ENCODE measurements at places on chromosomes 16 and 17.

DNA sequence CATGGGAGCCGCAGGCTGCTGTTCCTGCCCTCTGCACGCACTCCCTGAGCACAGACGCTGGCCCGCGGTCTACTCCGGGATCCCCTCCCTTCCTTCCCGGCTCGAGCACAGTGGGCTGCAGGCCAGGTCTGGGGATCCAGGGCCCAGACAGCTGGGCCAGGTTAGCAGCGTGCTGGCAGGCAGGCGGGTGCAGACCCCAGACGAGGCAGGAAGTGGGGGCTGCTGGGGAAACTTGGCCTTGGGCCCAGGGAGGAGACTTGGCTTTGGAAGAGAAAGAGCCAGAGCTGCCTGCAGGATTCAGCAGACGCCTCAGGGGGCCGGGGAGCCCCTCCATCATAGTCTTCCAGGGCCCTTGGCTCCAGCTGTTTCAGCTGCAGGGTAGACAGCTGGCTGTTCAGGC lies 30.2 kb upstream of the ABCC3 start:
- DNase-seq = no peak

DNA sequence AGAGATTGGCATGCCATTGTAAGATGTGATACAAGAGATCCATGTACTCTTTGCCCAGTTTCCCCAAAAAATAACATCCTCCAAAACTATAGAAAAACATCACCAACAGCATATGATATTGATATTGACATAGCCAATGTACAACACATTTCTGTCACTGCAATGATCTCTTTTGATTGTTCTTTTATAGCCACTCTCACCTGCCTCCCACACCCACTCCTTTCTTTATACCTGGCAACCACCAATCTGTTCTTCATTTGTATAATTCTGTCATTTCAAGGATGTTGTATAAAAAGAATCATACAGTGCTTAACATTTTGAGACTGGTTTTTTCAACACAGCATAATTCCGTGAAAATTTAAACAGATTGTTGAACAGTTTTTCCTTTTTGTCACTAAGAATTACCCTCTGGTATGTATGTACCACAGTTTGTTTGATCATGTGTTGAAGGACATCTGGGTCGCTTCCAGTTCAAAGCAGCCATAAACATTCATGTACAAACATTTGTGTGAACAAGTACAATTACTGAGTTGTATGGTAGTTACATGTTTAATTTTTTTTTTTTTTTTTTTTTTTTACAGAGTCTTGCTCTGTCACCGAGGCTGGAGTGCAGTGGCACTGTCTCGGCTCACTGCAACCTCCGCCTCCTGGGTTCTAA lies 9.9 kb downstream of the KRTAP9-1 start:
- DNase-seq = no peak

DNA sequence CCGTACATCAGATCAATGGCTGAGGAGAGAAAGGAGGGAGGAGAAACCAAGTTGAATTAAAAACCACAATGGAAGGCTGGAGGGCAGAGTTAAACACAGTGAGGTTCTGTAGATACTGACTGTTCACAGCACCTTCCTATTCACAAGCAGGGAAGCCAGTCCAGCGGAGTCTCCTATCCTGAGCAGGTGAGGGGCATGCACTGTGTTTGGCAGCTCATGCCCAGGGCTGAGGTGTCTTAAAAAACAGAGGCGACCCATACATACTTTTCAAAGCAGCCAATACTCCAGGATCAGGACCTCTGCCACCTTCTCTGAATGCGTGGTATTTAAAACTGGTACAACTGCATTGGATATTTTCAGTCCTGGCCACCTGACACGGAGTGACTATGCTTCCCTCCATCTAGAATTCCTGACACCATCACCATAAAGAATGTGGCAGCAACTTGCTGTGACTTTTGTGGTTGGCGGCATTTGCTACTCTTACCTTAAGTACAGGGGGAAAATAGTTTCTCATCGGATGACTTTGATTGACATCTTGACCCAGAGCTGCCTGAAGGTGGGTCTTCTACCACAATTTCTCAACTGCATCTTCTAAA lies 21.5 kb downstream of the USP22 start:
- DNase-seq = no peak

DNA sequence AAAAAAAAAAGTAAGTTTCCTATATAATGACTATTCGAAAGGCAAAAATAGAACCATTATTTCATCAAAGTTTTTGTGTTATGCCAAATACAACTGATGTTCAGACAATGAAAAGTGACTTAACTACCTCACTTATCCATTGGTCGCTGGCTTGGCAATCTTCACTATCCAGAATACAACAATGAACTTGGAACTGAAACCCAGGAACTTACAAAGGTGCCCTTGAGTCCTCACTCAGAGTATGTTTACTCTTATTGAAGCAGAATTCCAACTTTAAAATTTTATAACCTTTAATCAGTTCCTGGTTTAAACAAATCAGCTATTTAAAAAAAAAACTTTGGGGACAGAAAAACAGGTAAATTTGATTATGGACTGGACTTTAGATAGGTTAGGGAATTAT lies 34.1 kb downstream of the HELZ start:
- no peak for DNase-seq

- no peak for DNase-seq
Observed at GRCh38 chr17:42001729-42002128, 15.5 kb downstream of the DNAJC7 start.

- DNase-seq = no peak
Observed at GRCh38 chr16:73891129-73891542, 405.5 kb upstream of the PSMD7 start.

- no peak for DNase-seq
Observed at GRCh38 chr16:10100829-10101228, 81.4 kb downstream of the GRIN2A start.

GRCh38 chr16:2500918-2501750 lies 12.6 kb upstream of the ATP6V0C start:
- DNase-seq = peak; percentile 66

- no peak for DNase-seq
Observed at GRCh38 chr16:149024-149660, 3.3 kb upstream of the HBZ start.

DNA sequence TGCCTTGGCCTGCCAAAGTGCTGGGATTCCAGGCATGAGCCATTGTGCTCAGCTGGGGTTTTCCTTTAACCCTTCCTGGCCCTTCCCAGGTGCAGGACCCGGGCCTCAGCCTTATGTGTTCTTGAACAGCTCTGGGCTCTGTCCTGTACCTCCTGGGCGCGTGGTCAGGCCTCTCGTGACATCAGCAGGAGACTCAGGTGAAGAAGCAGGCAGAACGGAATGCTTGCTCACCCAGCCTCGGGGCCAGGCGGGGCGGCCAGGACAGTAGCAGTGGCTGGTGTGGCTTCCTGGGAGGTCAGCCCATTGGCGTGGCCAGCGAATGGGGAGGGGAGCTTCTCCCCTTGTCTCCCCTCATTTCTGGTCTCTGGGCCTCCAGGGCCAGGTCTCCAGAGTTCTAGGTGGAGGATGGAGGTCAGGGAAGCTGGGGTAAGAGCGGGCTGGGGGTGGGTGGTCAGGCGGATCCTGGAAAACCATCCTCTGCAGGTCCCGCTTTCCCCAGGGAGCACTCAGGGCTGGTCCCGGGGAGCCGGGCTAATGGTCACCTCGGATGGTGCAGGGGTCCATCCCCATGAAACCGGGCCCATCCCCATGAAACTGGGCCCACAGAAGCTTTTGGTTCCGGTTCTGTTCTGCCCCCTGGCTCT lies 281.5 kb downstream of the SEC14L1 start:
- no peak for DNase-seq

DNA sequence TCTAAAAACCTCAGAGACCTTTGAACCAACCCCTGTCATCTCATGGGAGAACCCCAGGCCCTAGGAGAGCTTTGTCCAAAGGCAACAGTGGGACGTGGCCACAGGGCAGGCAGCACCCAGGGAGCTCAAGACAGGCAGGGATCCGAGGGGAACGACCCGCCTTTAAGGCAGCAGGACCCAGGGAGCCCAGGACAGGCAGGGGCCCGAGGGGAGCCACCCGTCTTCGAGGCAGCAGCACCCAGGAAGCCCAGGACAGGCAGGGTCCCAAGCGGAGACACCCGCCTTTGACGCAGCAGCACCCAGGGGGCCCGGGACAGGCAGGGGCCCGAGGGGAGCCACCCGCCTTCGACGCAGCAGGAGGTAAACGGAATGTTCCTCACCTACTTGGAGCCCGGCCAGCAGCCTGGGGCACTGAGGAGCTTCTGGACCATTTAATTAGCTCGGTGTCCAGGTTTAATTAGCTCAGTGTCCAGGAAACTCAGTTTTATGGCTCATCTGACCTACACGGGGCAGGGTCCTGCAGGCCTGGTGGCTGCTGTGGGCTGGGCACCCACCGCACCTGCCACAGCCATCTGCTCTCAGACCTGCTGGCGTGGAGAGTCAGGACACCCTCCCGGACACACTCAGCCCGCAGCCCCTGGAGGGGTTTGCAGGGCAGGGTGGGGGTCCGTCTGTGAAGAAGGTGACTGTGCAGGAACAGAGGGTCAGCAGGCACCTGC lies 24.4 kb downstream of the PIEZO1 start:
- DNase-seq = no peak

DNA sequence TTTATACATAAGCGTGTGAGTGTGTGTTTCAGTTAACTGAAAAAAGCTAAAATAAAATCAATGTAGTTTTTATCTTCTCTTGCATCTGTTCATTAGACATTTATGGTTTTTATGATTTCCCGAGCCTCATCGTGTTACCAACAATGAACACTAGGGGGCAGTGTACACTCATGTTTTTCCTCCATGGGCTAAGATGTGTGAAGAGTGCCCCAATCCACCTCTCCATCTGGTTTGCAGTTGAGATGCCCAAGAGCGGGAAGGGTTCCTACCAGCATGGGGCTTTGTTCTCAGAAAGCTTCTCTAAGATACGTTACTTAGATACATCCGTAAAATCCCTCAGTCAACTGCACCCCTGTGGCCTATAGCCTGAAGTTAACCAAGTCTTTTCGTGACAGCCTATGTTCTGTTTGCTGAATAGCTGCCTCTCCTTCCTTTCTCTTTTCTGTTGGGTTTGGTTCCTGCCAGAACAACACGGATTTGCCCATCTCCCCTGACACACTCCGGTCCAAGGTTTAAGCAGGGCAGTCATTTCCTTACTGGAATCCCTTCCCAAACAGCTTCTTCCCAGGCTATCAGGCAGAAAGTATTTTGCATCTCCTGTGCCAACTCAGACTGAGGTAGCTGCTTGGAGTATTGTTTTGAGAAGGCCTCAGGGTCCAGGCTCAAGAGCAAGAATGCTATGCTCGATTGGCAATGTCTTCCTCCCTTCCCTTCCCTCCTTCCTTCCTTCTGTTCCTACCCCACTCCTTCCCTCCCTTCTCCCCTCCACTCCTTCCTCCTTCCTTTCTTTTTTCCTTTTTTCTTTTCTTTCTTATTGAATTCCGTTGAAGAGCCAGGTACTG lies 12.9 kb upstream of the ELAC2 start:
- DNase-seq = peak; percentile 5

GRCh38 chr17:38898291-38898679 lies 27.1 kb upstream of the LASP1NB start:
- DNase-seq = no peak

GRCh38 chr17:336110-337021 lies 16.2 kb downstream of the RPH3AL start:
- no peak for DNase-seq

DNA sequence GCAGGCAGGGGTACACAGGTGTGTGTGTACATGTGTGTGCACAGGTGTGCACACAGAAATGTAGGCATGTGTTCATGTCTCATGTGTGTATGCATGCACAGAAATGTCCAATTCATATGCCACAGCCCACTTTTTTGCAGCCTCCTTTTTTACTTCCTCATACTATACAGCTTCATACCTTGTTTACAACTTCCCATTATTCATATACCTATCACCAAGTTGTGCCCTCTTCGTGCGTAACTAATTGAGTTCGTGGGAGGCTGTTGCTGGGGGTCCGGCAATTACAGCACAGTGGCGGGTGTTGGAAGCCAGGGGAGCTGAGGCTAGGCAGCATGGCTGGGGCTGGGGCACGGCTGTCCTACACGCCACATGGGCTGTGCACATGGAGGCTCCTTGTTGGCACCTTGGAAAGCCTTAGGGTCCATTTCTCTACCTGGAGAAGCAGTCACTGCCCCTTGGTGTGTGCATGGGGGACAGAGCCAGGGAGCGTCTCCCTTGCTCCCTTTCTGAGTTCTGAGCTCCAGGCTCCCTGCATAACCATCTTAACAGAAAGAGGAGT lies 266.7 kb downstream of the ENGASE start:
- no peak for DNase-seq

DNA sequence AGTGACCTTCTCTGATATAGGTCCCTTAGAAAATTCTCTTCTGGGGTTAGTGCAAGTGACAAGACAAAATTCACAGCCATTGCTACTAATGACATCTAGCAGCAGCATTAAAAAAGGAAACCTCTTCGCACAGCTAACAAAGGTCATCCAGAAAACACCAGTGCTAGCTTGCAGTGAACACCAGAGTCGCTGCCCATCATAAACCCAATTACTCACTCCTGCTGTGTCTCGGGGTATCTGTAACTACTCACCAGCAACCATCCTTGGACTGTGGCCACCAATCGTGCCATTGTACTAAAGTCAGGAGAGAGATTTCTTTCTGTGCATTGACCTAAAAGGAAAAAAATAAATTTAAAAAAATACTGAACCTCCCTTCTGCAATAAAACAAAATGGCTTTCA lies 1494.7 kb upstream of the CDH8 start:
- no peak for DNase-seq

- no peak for DNase-seq
Observed at GRCh38 chr16:17379121-17379571, 91.6 kb downstream of the XYLT1 start.

GRCh38 chr16:17497648-17498047 lies 26.9 kb upstream of the XYLT1 start:
- DNase-seq = no peak

GRCh38 chr16:75389096-75389690 lies 44.1 kb downstream of the CFDP1 start:
- DNase-seq = no peak

All from stimulated activated CD8-positive, alpha-beta memory T cell treated with anti-CD3 and anti-CD28 coated beads, Interleukin-2, amount 100 ng/mL, for 48 hours (primary cell).